ENCODE measurements at places on chromosomes 6 and 20. TPM values are rescaled to one million over a fixed set of nuclear protein-coding genes. Genes with fewer than 3 reads are reported as not detected.
A peak's percentile ranks its signal among the peaks of the same experiment; 100 is the strongest.

DNA sequence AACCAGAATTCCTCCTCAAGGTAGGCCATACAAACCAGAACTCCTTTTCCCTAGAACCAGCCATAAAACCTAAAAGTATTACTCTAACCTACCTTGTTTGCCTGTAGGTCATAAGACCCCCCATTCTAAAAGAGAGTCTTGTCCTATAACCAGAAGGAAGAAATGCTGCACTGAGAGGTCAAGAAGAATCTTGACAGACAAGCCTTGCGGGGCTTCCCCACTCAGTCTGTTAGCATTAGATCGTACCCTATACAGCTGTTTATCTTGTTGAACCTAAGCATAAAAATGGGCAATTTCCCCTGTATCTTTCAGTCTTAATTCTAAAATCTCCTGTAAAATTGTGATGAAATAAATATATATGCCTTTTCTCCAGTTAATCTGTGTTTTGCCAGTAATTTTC lies 52.3 kb upstream of the HFE start:
- no peak for DNase-seq

DNA sequence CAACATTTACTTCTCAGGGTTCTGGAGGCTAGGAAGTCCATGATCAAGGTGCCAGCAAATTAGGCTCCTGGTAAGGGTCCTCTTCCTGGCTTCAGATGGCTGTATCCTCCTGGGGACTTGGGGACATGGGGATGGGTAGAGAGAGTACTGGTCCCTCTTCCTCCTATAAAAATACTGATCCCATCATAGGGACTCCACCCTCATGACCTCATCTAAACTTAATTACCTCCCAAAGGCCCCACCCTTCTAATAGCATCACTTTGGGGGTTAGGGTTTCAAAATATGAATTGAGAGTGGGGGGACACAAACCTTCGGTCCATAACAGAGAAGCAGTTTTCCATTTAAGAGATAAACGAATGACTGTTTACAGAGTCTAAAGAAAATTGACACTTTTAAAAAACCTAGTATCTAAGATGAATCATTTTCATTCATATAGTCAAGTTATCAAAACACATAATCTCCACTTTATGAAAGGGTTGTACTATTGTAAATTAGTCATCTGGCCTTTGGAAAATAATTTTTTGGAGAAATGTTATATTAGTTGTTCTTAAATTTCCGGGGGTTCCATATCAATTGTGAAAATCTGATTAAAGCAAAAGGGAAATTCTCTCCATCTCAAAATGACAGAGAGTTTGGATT lies 33.5 kb downstream of the ELOVL5 start:
- no peak for DNase-seq

DNA sequence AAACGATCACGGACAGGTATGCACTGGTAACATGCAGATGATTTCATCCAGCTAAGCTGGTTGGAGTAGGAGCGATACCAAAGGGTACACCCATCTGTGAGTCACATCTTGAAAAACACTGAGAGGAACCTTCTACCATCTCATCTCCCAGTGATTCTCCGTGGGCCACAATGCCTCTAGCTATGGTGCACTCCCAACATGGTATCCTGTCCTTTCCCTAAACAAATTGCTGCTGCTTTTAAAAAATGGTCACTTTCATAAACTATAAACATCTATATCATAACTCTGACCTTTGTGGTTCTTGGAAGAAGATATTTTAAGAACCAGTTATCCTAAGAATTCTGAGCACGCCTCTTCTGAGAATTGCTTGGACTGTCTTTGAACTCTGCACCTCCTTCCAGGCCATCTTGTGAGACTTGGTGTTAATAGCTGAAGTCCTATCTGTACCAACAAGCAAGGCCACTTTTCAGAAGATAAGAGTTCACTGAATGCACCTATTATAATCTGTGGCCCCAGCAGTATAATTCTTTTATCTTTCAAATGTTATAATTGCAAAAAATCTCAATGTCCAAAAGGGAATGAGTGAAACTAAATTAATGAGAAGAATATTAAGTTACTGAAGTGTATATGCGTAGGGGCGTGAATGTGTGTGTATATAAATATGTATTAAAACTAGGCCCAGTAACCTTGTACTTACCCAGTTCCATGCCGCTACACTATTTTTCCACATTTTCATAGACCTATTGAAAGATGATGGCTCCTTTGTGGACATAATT lies 70.5 kb upstream of the TPD52L1 start:
- DNase-seq = no peak

- no peak for DNase-seq
These were observed 246.5 kb downstream of the ERMARD start for GRCh38 chr6:169997930-169998218.

GRCh38 chr6:111804627-111805235 lies 68.5 kb downstream of the FYN start:
- peak; percentile 78 for DNase-seq

Gene MYMX
- 27.1 TPM for polyA plus RNA-seq

Gene BPIFA1
- polyA plus RNA-seq = not detected

Gene MCHR2
- not detected for polyA plus RNA-seq
